ENCODE measurements at places on chromosomes 1 and 21.

GRCh38 chr1:60753036-60753900 is 329.1 kb upstream of the NFIA start:
- no peak for DNase-seq

- DNase-seq = no peak
Observed at GRCh38 chr21:42663860-42664535, 10.6 kb downstream of the PDE9A start.

- no peak for DNase-seq
Observed at GRCh38 chr1:85372683-85373377, 92.1 kb downstream of the DDAH1 start.

- no peak for DNase-seq
Observed at GRCh38 chr1:6523566-6523965, 30.7 kb downstream of the NOL9 start.

DNA sequence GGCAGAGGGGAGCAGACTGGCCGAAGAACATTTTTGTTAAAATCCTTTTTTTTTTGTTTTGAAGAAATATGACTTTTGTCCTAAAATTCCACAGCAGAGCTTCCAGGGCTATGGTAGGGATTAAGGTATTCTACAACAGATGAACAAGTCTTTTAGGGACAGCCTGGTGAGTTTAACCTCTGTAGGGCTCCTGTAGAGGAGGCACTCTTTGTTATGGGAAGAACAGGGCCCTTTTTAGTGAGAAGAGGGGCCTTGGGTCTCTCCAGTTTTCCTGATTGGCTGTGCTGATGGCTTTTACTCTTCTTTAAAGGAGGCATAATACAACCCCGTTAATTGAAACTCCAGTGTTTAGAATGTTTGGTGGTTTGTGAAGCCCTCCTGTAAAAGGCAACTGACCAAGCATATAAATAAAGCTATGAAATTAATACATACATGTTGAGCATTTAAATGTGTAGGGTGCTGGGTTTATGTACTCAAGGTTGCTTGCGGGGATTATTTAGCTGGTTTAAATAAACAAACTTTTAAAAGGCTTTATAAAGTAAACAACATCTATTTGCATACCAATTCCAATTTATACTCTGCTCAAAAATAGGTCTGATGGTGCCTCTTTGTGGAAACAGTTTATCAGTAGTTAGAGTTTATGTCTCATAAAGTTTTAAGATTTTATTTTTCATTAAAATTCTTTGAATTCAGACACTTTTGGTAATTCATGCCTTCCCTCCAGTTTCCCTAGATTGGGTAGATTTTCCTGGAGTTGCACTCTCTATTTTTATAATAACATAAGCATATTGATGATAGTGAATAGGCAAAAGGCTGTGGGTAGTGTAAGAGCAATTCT is 46.5 kb downstream of the PBX1 start:
- DNase-seq = no peak

GRCh38 chr1:179137617-179138255 is 55.9 kb downstream of the TOR3A start:
- DNase-seq = no peak

DNA sequence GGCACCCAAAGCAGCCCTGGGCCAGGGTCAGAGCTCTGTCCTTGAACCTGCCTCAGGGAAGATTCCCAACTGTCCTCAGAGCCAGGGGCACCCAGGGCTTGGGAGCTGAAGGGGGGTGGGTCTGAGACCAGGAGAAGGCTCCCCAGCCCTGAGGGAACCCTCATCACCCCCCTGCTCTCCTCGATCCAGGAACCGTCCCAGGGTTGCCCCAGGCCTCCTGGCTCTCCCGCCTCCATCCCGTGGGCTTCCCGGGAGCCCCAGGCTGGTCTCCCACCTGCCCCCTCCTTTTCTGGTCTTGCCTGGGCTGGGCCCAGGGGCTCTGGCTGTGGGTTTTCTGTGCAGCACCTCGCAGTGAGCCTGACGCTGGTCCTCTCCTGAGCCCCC is 6.7 kb upstream of the SAMD11 start:
- no peak for DNase-seq

GRCh38 chr1:63887809-63888208 is 114.0 kb downstream of the ROR1 start:
- DNase-seq = no peak

DNA sequence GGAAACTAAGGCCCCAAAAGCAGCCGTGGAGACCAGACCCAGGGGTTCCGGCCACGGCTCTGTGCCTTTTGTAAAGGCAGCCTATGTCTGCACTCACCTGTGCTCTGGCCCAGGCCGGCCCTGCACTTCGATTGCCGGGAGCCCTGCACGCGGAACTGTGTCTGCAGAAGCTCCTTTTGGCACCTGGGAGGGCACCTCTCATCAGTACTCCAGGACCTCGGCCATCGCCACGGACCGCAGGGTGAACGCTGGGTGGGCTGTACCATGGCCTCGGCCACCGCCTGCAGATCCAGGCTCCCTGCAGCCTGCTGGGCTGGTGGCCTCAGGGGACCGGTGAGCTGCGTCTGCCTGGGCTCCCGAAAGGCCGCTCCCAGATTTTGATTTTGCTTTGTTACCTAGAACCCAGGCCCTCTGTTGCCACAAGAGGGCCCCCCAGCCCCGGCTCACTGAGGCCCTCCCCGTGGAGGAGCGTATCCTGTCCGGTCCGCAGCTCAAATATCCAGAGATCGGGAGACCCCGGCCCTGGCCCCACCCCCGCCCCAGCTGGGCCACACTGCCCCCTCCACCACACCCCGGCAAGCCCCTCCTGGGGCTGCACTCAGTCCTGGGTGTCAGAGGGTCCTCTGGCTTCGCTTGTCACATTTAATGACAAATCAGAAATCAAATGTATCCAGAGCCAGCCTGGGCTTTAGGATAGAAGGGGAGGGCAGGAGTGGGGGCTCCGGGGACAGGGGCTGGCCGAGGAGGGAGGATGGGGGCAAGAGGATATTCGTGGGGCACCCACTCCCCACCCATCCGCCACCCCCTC is 60.2 kb upstream of the PDE9A start:
- peak; percentile 80 for DNase-seq

DNA sequence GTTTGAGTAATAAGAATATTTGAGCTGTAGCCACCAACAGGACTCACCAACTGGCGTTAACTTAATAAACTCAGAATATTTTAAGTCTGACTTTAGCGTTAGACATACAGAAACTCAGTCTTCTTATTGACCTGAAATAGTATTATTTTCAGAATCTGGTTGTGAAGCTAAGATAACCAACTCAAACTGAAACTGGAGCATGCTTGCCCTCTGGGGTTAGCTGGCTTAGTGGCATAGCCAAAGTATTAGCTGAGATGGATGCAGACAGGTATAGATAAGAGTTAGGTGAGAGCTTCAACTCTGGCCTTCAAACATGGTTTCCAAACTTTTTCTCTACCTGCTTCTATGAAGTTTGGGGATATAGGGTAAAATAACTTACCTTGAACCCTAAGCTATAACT is 40.5 kb downstream of the AMY1C start:
- DNase-seq = no peak

DNA sequence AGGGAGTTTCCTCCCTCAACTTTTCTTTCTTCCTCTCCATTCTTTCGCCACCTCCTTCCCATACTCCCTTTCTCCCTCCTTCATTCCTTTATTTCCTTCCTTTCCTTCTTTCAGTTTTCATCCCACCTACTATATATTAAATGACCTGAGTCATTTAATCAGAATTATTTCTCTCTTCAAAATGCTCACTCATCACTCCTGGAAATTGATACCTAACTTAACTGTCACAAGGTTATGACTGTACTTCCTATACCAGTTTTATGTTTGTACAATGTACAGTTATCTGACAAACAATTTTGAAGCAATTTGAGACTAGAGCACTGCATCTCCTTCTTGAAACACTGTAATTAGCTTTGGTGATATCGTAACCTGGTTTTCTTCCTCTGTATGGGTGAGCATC is 41.4 kb downstream of the NEXN start:
- no peak for DNase-seq

DNA sequence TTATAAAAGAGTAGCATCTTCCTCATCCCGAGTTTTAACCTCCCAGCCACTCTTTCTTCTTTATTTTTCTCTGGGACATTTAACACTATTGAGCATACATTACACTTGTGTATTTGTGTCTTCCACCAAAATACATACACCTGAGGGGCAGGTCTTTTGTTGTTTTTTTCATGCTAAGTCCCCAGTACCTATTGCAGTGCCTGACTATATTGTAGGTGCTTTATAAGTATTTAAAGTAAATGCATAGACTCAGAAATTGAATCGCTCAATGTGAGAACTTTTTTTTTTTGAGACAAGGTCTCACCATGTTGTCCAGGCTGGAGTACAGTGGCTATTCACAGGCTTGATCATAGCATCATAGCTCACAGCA is 7.8 kb upstream of the SEMA4A start:
- DNase-seq = no peak

DNA sequence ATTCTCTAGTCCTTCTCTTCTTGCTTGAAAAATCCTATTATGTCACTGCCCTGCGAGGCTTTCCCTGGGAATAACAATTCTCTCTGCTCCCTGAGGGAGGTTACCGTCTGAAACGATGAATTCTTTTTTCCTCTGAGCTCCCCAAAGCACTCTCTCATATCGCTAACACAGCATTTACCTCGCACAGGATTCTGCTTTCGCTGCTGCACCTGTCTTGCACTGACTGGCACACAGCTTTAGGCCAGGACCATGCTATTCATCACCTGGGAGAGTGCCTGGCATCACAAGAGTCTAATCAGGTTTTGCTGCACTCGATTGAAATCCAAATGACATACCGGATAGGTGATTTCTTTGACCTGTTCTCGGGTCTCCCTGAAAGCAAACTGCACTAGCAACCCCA is 52.8 kb upstream of the GNG4 start:
- no peak for DNase-seq

DNA sequence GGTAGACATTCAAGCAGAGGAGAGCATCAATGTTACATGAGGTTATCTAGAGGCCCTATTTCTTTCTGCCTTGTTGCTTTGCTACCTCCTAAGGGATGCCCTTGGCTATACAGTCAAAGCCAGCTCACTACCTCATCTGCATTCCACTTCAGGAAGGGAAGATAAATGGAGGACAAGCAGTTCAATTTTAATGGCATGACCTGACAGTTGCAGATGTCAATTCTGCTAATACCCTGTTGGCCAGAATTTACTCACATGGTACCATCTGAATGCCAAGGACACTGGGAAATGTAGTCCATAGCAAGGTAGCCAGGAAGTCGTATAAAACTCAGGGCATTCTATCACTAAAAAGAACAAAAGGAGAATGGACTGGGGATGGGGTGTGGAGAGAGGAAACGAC is 31.5 kb downstream of the PALMD start:
- DNase-seq = no peak

GRCh38 chr1:163443863-163444262 is 122.1 kb downstream of the NUF2 start:
- no peak for DNase-seq

DNA sequence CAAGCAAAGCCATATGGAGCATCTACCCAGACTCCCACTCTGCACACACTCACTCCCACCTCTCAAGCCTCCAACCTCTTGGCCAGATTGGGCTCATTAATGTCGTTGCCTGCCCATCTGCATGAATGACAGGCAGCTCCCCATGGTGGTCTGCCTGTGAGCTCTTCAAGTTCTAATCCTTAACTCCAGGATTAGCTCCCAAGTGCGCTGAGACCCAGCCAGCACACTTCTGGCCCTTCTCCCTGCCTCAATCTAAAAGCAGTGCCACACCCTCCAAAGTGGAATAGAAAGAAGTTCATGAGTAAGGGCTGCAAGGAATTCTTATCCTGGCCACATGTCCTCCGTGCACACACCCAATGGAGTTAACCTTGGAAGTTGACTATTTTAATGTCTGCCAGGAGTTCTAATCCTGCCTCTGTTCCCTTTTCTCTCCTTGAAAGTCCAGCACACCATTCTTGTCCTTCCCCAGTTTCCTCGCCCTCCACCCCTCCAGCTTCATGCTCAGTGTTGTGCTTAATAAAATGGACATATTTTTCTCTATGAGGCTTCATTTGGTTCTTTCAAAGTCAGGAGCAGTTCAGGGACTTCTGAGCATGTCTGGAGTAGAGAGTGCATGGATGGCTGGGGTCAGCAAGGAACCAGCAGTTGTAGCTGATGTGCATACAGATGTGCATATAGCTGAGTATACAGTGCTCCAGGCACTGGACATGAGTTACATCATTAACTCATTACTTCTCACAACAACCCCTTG is 30.1 kb downstream of the CAMK1G start:
- DNase-seq = no peak

DNA sequence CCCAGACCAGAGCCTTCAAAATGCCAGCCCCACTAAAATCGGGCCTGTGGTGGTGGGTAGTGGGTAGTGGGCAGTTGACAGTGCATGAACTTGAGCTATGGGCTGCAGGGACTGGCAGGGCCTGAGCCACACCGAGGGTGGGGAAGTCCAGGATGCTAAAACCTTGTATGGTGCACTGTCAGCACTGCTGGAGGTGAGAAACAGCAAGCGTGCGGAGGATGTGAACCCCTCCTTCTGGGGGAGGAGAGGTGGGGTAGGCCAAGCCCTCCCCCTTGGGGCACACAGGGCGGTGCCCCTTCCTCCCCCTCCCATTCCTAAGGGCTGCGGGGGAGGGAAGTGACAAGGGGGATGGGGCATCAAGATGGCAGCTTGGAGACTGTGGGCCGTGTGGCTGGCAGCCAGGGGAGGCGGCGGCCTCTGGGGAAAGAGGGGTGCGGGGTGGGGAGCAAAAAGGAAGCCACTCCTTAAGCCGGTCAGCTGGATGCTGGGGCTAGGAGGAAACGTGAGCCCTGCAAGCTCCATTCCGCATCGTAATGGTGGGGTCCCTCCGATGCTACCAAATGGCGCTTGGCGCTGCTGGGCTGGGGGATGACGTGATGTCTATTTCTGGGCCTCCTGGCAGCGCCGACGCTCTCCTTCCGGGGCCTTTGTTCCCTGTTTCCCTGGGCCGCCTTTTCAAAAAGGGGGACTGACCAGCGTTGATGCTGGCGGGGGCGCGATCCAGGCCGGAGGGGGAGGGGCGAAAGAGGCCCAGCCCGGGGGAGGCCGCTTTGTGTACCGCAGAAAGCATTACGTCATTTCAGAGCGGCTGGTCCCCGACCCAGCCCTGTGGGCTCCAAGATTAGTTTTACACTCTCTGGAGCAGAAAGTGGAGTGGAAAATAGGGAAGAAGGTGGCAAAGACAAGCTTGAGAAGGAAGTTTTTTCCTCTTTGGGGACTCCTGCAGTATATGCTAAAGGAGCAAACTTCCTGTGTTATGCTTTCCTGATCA is 809 bp downstream of the SYT11 start:
- peak; percentile 64 for DNase-seq

GRCh38 chr1:48082271-48082962 is 85.2 kb upstream of the TRABD2B start:
- no peak for DNase-seq

DNA sequence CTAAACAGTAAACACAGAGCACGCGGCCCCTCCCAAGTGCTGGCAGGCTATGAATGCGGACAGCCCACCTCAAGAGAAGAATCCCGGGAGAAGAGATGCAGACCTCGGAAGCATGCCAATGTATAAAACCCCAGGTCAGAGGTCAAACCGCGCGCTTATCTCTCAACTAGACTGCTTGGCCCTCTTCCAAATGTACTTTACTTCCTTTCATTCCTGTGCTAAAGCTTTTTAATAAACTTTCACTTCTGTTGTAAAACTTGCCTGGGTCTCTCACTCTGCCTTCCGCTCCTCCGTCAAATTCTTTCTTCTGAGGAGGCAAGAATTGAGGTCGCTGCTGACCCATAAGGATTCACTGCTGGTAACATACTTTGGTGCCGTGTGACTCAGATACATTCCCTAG is 216.0 kb downstream of the S1PR1 start:
- no peak for DNase-seq

- DNase-seq = no peak
Observed at GRCh38 chr1:219773775-219774174, 154.6 kb downstream of the SLC30A10 start.

- no peak for DNase-seq
Observed at GRCh38 chr1:61389926-61390845, 307.8 kb downstream of the NFIA start.

- no peak for DNase-seq
Observed at GRCh38 chr21:32705139-32705538, 22.7 kb downstream of the SYNJ1 start.

Measured in activated CD4-positive, alpha-beta T cell treated with anti-CD3 and anti-CD28 coated beads for 48 hours (primary cell).